ENCODE measurements at places on chromosomes 13 and 19.

- peak; percentile 64 for DNase-seq
Measured at GRCh38 chr19:12785431-12786031, 5.8 kb upstream of the JUNB start.

- DNase-seq: peak; percentile 70
Measured at GRCh38 chr13:75788481-75788981, 152.4 kb downstream of the LMO7 start.

DNA sequence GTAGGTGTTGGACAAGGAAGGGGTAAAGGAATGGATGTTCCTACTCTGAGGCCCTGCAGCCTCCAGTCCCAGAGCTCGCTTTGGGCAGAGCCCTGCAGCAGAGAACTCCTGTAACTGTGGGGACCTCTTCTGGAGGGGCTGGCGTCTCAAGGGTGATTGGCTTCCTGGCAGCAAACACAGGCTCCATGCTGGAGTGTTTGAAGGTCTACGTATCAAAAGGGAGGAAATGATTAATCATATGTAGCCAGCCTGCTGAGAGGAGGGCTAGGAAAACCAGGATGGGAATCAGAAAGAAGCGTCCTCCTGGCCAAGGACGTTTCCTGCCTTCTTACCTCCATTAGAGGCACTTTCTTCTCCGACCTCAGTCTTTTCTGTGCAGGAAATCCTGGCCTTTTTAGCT, 208.5 kb downstream of the TSHZ3 start:
- DNase-seq: no peak

DNA sequence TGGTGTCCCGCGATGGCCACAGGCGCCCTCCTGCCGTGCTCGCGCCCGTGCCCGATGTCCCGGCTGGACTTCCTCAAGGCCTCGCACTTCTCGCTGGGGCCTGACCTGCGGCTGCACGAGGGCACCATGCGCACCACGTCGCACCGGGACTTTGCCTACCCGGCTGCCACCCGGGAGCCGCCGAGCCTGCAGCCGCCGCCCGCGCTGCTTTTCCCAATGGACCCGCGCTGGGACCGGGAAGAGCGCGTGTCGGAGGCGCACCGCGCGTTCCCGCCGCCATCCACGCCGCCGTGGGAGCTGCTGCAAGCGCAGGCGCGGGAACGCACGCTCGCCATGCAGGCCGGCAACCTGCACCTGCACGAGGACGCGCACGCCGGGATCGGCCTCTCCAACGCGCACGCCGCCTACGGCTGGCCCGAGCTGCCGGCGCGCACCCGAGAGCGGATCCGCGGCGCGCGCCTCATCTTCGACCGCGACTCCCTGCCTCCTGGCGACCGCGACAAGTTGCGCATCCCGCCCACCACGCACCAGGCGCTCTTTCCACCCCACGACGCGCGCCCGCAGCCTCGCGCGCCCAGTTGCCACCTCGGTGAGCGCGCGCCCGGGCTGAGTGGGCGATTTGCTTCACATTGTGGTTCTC, 12.1 kb upstream of the PEX11G start:
- DNase-seq: peak; percentile 22

DNA sequence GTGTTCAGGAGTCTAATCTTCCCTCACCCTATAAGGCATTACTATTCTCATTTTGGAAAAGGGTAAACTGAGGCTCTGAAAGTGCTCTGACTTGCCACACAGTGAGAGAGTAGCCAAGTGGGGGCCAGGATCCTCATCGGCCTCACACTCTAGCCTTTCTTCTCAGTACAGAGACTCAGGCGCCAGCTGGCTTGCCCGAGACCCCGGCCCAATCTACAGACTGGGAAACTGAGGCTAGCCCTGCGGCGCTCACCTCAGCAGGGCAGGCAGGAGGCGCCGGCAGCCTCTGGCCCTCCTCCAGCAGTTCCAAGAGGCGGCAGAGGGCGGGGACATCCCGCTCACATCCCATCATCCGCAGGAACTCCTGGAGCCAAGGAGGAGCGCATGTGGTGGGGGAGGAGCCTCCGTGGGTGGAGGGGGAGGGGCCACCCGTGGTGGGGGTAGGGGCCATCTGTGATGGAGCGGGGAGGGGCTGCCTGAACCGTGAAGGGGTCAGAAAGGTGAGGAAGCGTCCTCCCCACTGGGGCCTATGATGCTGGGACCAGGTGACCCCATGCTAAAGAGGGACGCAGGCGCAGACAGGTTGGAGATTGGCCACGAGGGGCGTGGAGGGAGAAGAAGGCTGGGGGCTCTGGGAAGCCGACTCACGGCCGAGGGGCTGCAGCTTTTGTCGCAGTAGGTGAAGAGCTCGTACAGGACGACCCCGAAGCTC, 8.7 kb upstream of the INSL3 start:
- no peak for DNase-seq

DNA sequence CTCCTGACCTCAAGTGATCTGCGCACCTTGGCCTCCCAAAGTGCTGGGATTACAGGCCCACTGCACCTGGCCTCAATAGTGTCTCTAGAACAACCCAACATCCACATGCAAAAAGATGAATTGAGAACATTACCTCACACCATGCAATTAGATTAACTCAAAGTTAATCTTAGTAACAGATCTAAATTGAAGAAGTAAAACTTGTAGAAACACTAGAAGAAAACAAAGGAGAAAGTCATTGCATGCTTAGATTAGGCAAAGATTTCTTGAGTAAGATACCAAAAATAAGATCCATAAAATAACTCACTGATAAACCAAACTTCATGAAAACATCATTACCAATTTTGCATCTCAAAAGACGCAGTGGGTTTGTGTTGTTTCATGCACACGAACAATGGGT, 2.8 kb downstream of the CPAMD8 start:
- peak; percentile 27 for DNase-seq

Measured in inflammatory macrophage treated with lipopolysaccharide for 4 hours (primary cell).